NCI-H2227 treated with DMSO at 0.1 percent for 48 hours (cell line): ENCODE measurements at places on chromosomes 7 and 10.
A peak's percentile ranks its signal among the peaks of the same experiment; 100 is the strongest.

GRCh38 chr7:34849163-34849960 is 187.9 kb downstream of the DPY19L1 start:
- DNase-seq: no peak

DNA sequence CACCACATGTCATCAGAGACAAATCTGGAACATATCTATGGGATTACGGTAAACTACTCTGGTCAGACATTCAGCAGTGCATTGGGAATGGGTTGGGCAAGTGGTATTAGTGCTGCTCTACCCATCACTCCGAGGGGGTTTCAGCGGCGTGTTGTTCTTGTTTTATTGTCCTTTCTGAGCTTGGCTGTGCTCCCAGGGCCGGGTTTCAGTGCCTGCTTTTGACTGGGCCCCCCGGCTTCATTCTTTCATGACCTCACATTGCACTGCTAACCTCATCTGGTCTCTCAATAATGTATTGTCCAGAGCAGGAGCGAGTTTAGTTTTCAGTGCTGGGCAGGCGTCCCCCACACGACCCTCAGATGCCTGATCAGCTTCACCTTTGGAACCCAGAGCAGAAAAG is 364.6 kb downstream of the PAXIP1 start:
- DNase-seq: no peak

DNA sequence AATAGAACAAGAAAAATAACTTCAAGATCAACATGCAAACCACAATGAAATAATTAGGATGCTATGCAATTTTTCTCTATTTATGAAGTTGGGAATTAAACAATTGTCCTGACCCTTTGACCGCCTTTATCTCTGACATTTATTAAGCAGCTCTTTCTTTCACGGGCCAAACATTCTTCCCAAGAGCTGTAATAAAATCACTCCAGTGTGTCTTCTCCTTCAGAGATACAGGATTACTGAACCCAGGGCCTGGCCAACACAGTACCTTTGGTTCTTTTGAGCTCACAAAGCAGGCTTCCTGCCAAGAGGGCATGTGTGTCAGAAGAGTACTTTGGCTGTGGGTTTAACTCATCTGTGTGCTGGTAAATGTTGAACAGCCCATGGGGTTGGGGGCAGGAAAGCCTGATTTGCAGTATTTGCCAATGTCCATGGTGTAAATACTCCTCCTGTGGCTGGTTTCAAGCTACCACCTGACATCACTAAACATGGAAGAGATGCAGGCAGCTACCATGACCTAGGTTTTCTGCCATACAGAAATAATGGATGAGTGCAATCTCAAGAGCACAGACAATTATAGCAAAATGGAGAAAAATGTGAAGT is 121.7 kb downstream of the FANK1 start:
- no peak for DNase-seq

DNA sequence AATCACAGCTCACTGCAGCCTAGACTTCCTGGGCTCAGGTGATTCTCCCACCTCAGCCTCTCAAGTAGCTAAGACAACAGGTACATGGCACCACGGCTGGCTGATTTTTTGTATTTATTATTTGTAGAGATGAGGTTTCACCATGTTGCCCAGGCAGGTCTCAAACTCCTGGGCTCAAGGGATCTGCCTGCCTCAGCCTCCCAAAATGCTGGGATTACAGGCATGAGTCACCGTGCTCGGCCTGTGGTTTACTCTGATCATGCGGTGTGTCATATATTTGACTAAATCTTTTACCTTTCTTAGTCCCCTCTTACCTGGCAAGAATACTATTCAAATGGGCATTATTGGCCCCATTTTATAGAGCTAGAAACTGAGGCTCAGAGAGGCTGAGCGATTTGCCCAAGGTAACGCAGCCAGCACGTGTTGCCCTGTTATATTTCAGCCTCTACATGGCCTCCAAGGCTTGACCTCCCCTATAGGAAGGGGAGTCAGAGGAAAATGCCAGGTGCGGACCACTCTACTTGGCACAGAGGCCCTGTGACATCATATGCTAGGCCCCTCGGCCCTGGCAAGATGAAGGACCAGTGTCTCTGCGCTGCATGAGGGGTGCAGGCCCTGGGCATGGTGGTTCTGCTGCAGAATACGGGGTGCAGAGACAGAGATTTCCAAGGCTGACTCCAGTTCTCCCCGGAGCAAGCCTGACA is 8.2 kb downstream of the ZCCHC24 start:
- no peak for DNase-seq

GRCh38 chr7:27176962-27177794 is 3.1 kb upstream of the HOXA10 start:
- no peak for DNase-seq

GRCh38 chr10:112986544-112987190 is 36.6 kb downstream of the TCF7L2 start:
- DNase-seq: no peak

GRCh38 chr10:63883861-63884260 is 362.7 kb downstream of the REEP3 start:
- no peak for DNase-seq

GRCh38 chr7:139737221-139738100 is 40.3 kb downstream of the HIPK2 start:
- no peak for DNase-seq

- no peak for DNase-seq
These were observed 324.2 kb downstream of the SH2D4B start for GRCh38 chr10:80861882-80862281.

DNA sequence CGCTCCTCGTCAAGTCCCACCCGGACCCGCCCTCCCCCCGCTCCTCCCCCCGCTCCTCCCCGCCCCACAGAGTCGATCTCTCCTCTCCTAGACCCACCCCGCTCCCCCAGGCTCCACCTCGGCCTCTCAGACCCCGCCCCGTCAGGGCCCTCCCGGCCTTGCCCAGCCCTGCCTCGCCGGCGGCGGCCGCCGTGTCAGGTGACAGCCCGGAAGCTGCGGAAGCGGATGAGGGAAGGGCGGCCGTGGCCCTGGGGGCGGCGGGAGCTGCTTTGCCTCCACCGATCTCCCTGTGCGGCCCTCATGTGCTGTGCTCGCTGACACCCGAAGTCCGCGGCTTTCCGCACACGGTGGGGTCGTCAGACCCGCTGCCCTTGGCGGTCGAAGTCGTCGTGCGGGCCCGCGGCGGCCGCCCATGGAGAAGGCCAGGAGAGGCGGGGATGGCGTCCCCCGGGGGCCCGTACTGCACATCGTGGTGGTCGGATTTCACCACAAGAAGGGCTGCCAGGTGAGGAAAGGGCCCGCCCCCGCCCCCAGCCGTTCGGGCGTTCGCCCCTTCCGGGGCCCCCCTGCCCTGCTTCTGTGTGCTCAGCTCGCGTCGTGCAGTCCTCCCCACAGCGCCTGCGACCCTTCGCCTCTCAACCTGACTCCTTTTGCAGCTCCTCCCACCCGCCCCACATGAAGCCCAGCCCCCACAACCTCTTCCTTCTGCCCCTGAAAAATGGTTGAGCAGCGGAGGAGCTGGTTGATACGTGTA is at the start of gene AVL9:
Gene AVL9, plus strand, starts transcription at position 192 of the 754 bp plus-strand sequence. Its CDS starts 221 bp downstream, at position 413.
- peak; percentile 82 for DNase-seq

- DNase-seq: no peak
These were observed 565.8 kb downstream of the NRG3 start for GRCh38 chr10:82440775-82441174.

GRCh38 chr7:122040147-122040546 is 103.9 kb downstream of the AASS start:
- DNase-seq: no peak

GRCh38 chr7:30116771-30117170 is 18.0 kb upstream of the MTURN start:
- DNase-seq: peak; percentile 73

DNA sequence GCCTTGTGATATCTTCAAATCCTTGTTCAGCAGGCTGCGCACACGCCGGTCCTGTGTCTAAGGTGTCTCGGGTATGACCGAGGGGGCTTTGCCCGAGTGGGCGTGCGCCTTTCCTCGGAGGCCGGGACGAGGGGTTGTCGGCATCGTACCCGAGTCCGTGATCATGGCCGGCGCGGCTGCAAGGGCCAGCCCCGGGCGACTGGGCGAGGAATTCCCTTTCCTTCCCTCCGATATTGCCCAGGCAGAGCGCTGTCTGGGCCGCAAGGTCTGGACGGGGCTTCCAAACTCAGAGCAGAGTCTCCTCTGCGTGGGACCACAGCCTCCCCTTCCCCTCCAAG is 59.7 kb downstream of the ZNF467 start:
- DNase-seq: no peak

DNA sequence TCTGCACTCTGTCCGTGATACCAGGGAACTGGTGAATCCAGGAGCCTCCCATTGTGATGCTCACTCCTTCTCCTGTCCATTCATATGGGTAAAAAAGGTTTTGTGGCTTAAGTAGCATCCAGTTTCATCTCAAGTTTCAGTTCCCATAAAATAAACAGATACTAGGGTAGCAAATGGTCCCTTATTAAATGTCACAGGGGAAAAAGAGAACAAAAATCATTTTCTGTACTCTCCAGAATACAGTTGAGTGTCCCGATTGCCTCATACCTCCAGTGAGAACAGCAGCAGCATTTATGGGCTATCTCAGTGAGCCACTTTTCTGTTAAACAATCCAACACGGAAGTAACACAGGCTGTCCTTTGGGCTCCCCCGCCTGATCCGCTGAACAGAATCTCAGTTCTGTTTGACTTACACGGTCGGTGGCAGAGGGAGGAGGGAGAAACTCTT is 179.6 kb downstream of the CELF2 start:
- DNase-seq: no peak

DNA sequence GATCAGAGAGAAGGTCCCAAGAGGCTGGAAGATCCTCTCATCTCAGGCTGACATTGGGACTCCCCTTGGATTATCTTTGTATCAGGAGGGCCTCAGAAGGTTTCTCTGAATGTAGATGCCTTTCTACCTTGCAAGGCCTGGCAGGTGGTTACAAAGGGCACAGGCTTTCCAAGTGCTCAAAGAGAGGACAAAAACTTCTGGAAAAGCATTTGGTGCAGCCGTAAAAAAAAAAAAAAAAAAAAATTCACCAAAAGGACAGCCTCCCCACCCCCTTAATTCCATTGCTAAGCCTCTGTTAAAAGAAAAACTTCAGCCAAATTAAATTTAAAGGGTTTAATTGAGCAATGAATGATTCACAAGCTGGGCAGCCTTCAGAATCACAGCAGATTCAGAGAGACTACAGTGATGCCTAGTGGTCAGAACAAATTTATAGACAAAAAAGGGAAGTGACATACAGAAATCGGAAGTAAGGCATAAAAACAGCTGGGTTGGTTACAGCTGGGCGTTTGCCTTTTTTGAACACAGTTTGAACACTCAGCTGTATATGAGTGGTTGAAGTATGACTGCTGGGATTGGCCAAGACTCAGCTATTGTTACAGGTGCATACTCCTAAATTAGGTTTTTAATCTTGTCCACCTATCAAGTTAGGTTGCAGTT is 42.5 kb upstream of the LRGUK start:
- no peak for DNase-seq

- no peak for DNase-seq
These were observed 21.1 kb downstream of the UNCX start for GRCh38 chr7:1253681-1254181.

GRCh38 chr7:117555260-117555659 is 75.4 kb downstream of the CFTR start:
- DNase-seq: no peak

- no peak for DNase-seq
These were observed at the start of gene GATA3 for GRCh38 chr10:8054494-8055407. Gene GATA3, plus strand, starts transcription at chr10:8054688. Its CDS starts 968 bp downstream, at chr10:8055656.

GRCh38 chr10:35136263-35136815 is 9.7 kb downstream of the CREM start:
- DNase-seq: no peak

DNA sequence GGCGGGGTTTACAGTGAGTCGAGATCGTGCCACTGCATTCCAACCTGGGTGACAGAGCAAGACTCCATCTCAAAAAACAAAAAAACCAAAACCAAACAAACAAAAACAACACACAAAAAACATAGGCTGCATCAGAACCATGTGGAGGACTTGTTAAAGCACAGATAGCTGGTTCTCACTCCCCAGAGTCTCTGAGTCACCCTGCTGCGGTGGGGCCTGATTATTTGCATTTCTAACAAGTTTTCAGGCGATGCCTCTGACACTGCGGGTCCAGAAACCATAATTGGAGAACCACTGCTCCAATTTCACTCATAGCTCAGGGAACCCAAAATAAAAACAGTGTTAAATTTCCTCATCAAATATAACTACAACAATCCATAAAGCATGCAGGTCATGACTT is 816.7 kb downstream of the MAGI2 start:
- no peak for DNase-seq

GRCh38 chr7:17677408-17677807 is 262.9 kb downstream of the SNX13 start:
- no peak for DNase-seq

GRCh38 chr10:79380946-79381721 is 33.9 kb downstream of the PPIF start:
- no peak for DNase-seq

DNA sequence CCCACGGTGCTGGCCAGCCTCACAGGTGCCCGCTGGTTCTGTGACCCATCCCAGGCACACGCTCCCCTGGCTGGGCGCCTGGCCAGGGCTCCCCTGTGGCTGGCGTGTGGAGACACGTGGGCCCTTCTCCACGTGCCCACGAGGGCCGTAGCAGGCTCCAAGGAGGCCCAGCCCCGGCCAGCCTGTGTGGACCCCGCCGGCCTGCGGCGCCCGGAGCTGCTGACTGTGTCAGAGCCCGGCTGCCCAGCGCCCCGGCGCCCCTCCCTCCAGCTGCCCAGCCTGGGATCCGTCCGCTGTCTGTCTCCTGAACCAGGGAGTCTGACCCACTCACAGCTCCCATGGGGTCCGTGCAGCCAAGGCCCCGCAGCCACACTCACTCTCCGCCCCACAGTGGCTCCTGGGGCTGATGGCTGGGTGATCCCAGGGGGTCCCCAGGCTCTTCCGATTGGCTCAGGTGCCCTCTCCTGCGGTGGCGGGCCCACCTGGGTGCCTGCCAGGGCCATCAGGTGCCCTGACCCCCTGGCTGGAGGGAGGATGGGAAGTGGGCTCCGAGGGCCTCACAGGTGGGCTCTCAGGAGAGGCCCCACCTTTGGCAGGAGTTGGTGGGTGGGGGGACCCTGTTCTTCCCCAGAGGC is 9.6 kb downstream of the TMEM184A start:
- no peak for DNase-seq

- no peak for DNase-seq
These were observed 196.8 kb downstream of the REEP3 start for GRCh38 chr10:63718006-63718405.

DNA sequence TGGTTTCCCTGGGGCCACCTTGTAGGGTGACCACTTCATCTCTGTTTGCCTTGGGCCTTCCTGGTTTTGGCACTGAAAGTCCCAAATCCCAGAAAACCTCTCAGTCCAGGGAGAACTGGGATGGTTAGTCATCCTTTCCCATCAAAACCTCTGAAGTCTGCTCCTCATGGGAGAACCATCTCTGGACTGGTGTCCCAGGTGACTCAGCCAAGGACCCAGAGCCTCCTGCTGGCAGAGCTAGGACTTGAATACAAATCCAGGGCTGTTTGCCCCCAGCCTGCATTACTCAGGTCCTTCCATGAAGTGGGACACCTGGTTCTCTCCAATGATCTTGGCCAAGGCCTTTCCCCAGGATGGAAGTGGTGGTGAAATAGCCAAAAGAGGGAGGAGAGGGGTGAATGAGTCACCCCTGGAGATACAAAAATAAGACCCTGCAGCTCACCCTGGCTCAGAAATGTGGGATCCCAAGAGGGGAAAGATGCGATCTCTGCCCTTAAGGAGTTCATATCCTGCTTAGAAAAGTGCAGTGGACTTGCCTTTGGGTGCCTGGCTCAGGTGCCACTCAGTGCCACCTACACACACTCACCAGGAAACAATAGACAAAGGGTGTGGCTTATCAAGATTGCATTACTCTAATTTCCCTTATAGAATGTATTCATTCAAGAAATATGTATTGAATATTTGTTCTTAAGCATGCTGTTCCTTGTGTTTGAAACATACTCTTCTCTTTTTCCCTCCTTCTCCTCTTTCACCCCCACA is 22.0 kb downstream of the ADRA2A start:
- DNase-seq: no peak

- DNase-seq: no peak
These were observed 27.4 kb downstream of the MRPL32 start for GRCh38 chr7:42959549-42959948.
